ENCODE measurements at places on chromosomes 3 and 15.

- no peak for DNase-seq
Observed at GRCh38 chr15:34734303-34734702, 20.5 kb downstream of the GJD2 start.

DNA sequence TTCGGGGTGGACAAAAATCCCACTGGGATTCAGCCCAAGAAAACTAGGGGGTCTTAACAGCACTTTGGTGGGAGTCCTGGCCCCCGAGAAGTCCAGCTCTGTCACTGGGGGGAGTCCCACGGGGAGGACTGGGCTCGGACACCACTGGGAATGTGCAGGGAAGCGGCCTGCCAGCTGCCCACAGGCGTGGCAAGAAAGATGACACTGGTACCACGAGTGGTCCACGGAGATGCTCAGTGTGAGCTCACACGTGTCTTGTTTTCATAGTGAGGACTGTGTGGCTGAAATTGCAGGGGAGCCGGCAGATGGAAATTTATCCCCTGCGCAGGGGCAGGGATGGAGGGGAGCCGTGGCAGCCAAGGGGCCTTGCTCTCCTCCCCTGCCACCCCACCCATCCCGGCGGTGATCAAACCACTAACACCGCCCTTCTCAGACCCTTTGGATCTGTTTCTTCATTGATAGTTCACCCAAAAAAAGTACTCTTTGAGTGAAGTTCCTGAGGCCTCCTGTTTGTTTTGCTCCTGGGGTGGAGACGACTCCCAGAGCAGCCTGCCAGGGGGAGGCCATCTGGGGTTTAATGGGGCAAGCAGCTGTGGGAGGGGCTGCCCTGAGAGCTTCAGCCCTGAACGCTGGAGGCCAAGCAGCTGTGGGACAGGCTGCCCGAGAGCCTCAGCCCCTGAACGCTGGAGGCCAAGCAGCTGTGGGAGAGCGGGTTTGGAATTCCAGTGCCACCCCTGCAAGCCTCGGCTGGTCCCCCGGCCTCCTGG is 130.9 kb downstream of the LRRK1 start:
- DNase-seq: no peak

DNA sequence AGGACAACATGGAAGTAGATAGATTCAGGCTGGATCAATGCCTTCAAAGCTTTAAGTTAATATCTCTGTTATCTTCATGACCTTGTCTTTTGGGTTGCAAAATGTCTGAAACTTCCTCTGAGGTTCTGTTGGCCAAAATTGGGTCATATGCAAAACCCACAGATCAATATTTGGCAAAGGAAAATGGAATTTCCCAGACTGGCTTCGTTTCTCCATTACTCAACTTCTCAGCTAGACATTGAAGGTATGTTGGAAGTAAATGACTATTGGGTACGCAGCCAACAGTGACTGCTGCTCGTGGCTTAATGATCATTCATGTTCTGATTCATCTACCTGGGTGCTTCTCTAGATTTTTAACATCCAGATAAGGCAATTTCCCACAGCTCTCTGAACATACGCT is 675.4 kb upstream of the SGO1 start:
- DNase-seq: no peak

- DNase-seq: no peak
Observed at GRCh38 chr15:88858934-88859333, 36.4 kb downstream of the HAPLN3 start.

GRCh38 chr3:78878011-78878410 is 889.8 kb downstream of the ROBO1 start:
- DNase-seq: peak; percentile 60

- no peak for DNase-seq
Observed at GRCh38 chr15:95470529-95470928, 860.0 kb upstream of the NR2F2 start.

- DNase-seq: peak; percentile 71
Observed at GRCh38 chr15:42704492-42704926, 32.4 kb downstream of the CDAN1 start.

DNA sequence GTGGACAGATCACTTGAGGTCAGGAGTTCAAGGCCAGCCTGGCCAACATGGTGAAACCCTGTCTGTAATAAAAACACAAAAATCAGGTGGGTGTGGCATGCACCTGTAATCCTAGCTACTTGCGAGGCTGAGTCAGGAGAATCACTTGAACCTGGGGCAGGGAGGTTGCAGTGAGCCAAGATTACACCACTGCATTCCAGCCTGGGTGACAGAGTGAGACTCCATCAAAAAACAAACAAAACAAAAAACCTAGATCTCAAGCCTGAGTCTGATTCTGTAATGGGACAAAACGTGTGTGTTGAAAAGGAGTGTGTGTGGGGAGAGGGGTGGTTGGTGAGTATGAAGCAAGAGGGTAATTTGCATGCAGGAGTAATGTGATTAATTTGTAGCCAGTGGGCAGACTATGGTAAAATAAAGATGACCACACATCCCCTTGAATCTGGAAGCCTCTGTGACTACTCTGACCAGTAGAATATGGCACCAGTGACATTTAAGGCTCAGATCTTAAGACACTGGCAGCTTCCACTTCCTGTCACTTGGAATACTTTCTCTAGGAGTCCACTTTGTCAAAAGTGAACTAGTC is 18.4 kb upstream of the OPA1 start:
- DNase-seq: no peak

DNA sequence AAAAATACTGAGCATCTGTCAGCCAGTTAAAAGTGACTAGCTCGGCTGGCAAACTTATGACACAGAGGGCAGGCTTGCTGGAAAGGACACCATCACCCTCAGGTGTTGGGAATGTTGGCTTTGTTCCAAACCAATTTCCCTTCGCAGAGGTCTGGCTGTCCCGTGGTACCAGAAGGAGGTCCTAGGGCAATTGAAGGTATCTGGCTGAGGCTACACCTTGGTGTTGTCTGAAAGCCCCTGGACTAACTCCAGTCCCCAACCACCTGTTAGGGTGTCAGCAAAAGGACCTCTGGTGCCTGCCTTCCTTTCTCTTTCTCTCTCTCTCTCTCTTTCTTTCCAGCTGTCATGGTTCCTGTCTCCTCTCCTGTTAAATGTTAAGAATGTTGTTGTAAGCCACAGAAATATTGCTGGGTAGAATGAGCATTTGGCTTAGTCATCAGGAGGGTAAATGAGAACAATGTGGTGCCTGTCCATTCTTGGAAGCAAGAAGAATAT is 12.5 kb downstream of the PRR20G start:
- DNase-seq: peak; percentile 37

GRCh38 chr3:115418583-115418982 is 204.7 kb upstream of the GAP43 start:
- no peak for DNase-seq

DNA sequence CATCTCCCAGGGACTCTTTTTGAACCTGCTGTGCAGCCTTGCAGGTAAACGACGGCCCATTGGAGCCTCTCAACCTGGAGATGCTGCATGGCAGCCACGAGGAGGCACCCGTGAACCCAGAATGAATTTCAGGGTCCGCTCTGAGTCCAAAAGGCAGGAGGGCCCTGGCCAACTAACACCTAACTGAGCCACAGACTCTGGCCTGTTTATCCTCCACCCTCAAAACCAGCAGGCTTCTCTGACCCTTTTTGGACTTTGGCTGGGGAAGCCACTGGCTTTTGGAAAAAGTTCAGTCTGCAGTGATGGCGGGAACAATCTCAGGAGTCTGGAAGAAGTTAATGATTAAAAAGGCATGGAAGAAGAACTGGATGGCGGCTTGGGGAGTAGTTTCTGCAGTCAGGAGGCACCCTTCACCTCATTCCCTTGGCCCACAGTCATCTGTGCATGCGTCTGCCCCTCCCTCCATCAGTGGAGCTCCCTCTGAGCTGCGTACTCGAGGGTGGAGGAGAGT is 4.1 kb downstream of the PXYLP1 start:
- DNase-seq: no peak

GRCh38 chr3:69283913-69284611 is 101.8 kb downstream of the FRMD4B start:
- no peak for DNase-seq

DNA sequence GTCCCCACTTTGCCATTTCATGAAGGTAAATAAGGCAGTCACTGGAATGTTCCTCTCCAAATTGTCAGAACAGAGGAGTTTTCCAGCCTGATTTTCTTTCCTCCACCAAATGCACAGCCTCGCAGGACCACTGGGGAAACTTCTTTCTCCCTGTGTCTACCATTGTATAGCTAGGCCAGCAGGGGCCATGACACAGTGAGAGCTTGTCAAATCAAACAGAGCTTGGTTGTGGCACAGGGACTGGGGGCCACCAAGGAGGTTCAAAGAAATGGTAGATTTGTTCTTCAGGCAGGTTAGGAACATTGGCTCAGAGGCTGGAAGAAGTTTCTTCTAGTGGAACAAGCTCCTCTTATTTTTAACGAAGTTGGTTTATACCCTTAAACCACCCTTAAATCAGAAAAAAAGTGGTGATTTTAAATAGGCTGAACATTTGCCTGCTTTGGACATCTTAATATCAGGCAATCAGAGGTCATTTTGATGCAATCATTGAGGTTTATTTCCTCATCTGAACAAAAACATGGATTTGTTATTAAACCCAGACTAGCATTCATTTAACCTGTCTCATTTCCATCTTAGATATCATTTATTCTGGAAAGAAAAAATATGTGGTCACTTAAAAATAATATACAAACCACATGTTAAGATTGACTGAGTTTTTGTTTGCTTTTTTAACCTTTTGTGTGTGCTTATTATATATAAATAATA is 105.6 kb downstream of the GTPBP8 start:
- peak; percentile 73 for DNase-seq

DNA sequence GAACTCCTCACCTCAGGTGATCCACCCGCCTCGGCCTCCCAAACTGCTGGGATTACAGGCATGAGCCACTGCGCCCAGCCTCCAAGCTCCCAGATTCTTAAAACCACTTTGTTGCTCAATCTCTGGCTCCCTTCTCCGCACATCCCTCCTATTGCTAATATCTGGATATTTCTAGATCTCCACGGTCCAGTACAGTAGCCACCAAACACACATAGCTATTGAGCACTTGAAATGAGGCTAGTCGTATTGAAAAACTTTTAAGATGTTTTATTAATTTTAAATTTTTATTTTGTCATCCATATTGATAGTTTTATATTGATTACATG is 44.3 kb downstream of the SLC28A1 start:
- DNase-seq: peak; percentile 30

DNA sequence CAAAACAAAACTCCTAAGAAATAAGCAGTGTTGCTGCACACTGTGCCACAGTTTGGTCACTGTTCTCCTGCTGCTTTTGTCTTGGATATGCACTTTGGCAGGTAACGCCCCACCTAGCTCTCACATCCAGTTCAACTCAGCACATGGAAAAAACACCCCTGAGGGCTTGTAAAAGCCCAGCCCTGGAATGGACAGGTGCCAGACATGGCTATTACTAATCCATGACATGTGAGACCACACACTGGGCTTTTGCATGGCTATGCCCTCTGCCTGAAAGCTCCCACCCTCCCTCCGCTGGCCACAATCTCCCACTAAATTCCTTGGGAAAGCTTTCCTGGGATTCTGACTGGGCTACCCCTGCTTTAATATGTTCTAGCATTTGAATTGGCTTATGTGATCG is 24.7 kb upstream of the ZBED2 start:
- DNase-seq: no peak

GRCh38 chr3:57017459-57017845 is 43.0 kb upstream of the SPATA12 start:
- DNase-seq: peak; percentile 52

DNA sequence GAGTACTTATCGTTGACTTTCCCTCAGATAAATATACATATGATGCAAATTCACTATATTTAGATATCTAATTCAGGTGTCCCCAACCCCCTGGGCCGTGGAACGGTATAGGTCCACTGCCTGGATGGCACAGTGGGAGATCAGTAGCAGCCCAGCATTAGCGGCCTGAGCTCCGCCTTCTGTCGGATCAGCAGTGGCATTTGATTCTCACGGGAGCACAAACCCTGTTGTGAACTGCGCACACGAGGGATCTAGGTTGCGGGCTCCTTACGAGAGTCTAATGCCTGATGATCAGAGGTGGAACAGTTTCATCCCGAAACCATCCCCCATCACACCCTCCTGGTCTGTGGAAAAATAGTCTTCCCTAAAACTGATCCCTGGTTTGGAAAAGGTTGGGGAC is 6.9 kb downstream of the KNL1 start:
- no peak for DNase-seq

- no peak for DNase-seq
Observed at GRCh38 chr3:187974871-187975271, 179.1 kb upstream of the LPP start.

DNA sequence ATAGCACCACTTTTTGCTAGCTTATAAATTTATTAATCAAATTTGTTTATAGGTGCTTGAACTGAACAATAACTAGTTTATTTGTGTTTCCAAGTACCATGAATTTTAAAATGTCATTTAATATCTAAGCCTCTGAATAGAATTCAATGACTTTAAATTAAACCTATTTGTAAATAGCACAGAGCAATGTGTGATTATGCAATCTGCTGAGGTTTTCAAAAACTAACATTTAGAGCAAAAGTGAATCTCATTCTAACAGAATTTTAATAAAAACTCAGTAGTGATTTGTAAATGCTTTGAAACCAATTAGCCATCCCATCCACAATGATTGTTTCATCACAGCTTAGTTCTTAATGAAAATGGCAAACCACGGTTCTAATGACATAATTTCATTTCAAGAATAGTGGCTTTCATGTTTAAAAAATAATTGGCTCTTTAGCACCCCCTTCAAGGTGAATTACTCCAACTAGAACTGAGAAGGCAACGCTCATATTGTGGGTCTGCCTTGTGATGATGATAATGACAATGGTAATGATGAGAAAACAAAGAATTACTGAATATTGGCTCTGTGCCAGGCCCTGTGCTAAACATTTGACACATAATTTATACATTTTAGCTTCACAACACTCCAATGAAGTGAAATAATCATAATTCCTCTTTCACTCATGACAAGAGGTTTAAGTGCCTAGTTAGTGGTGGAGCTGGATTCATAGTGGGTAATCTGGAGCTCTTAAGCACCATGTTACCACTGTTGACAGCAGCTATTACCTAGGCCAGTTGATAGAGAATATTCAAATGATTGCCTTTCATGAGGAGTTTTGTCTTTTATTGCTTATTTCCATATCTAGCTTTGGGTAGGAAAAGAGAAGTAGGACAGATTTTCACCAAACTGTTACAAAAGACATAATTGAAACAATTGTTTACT is 145.7 kb downstream of the RBMS3 start:
- DNase-seq: no peak

DNA sequence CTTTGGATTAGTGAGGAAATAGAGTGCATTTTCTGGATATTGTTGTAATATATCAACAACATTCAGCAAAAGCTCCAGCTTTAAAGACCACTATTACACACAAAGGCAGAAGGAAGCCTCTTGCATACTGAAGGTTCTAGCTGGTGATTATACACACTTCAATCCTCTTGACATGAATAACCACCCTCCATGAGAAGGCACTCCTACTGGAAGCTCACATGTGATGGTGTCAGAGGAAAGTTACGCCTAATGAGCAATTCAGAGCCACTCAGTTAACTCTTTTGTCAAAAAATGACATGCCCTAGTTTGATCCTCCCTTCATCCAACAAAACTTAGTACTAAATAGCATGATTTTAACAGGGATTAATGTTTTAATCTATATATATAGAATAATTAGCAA is 124.6 kb upstream of the LYSMD4 start:
- DNase-seq: no peak
